ENCODE measurements at places on chromosomes 5 and 9.

DNA sequence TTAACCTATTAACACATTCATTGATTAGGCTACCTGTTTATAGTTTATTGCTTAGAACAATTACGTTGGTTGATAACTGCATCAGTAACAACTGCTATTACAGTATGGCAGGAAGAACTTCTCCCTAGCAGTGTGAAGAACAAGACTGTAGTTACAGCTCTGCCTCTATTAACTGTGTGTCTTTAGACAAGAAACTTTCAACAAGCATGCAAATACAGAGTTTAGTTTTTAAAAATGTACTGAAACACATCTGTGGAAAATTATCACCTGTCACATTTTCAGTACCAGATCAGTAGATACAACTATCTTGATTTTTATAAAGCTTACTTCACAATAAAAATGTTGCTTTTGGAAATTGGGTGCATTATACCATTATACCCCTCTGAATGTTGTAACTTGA is 22.2 kb downstream of the ELL2 start:
- DNase-seq = no peak

GRCh38 chr5:133421394-133421793 is 190.9 kb downstream of the FSTL4 start:
- peak; percentile 58 for DNase-seq

GRCh38 chr5:132742626-132743025 is 4.6 kb upstream of the CCNI2 start:
- DNase-seq = no peak

DNA sequence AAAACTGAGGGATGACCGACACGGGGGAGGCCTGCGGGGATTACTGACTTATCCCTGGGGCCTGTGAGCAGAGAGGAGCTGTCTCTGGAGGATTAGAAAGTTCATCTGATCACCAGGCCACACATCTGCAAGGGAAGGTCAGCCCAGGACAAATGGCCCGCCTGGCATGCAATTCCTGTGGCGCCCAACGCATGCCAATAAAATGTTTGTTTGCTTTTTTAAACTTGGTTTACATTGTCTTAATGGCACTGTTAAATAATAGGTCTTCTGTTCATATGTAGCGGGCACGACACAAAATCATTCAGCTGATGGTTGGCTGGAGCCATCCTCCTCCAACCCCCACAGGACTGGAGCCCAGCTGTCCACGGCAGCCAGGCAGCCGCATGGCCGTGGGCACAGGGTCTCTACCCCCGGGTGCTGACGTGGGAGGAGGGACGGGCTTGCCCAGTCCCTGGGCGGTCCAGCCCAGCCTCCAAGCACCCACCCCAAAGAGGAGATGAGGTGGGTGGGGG is 41.0 kb upstream of the SLC12A7 start:
- DNase-seq = no peak

GRCh38 chr5:142978726-142979125 is 208.5 kb downstream of the ARHGAP26 start:
- DNase-seq = no peak

- no peak for DNase-seq
Observed at GRCh38 chr5:145975361-145976066, 39.1 kb downstream of the SH3RF2 start.

GRCh38 chr9:128254855-128255759 is 20.7 kb downstream of the GOLGA2 start:
- peak; percentile 92 for DNase-seq

- peak; percentile 77 for DNase-seq
Observed at GRCh38 chr5:76716456-76717157, 681 bp downstream of the F2R start.

GRCh38 chr5:58022055-58022454 is 437.8 kb downstream of the PLK2 start:
- no peak for DNase-seq

DNA sequence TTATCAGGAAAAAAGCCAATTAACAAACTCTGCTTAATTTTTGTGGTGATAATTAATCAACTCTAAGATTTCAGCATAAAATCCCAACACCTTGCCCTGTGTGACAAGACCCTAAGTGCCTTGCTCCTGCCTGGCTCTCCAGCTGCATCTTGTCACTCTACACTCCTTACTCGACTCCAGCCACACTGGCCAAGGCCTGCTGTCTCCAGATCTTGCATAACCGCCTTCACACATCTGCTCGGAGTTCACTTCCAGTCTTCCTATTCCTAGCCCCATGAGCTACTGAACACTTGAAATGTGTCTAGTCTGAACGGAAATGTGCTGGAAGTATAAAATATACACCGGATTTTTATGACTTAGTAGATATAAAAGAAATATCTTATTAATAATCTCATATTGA is 259.6 kb downstream of the EPB41L4A start:
- no peak for DNase-seq

GRCh38 chr5:36950586-36951457 is 74.3 kb downstream of the NIPBL start:
- DNase-seq = no peak

- no peak for DNase-seq
Observed at GRCh38 chr5:131212471-131213021, 41.8 kb downstream of the LYRM7 start.

DNA sequence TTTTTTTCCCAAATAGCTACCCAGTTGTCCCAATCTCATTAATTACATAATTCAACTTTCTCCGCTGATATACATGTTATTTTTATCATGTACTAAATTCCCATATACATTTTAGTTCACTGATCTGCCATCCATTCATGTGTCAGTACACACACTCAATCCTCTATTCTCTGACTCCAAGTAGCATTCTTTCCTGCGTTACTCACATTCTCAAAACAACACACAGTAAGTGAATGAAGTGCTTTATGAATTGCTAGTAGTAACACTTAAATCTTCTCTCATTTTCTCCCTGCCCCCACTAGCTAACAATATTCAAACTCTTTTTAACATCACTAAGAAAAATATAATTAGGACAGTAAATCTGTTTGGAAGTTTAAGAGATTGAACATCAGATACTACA is 8.9 kb downstream of the ZNF366 start:
- no peak for DNase-seq

GRCh38 chr5:159211729-159212174 is 2.4 kb upstream of the RNF145 start:
- no peak for DNase-seq

DNA sequence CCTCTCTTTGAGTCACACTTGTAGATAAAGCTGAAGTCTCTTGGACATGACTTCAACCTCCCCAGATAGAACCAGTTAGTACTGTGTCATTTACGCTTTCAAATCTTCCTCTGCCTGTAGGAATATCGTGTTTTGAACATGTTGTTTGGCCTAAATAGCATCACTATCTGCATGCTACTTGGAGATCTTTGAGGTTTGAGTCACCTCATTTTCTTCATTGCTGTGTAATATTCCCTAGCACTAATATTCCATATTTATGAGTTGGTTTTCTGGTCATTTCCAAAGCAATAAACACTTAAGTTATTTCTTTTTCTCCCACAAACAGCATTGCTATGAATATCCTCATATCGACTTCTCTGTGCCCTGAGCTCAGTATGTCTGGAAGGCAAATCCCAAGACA is 100.3 kb downstream of the ROR2 start:
- no peak for DNase-seq

- no peak for DNase-seq
Observed at GRCh38 chr9:17480966-17481365, 97.9 kb upstream of the SH3GL2 start.

GRCh38 chr5:160460377-160461049 is 38.9 kb downstream of the PTTG1 start:
- no peak for DNase-seq

DNA sequence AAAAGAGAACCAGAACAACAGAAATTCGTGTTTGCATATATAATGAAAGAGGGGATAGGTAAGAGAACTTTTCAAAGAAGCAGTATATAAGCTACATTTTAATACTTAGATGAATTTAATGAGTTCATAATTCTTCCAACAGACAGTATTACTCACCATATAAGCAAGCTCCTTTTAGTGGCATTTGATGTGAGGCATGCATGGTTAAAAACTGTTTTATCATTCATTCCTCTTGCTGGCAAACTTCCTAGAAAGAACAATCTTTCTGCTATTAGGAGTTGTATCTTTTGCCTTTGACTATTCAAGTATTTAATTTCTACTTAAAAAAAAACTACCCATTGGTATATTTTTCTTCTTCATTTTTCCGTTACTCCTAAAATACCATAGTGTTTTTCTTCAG is 65.7 kb upstream of the EIF4EBP3 start:
- DNase-seq = no peak

GRCh38 chr9:121744687-121745395 is 93.4 kb downstream of the DAB2IP start:
- no peak for DNase-seq

DNA sequence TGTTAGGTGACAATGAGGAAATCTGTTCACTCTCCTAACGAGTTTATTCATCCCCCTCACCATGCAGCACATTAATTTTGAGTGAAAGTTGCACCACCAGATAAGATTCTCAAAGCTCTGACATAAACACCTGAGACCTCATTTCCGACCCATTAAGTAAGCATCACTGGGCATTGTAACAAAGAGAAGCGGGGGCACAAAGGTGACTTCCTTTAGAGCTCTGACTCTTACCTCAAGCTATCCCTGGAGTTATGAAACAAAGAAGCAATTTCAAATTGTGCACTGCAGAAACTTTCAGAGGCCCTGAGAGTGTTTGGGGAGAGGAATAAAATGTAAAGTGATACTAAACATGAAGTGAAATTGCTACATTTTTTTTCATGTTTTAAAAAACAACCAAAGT is 29.5 kb downstream of the C5orf15 start:
- no peak for DNase-seq

DNA sequence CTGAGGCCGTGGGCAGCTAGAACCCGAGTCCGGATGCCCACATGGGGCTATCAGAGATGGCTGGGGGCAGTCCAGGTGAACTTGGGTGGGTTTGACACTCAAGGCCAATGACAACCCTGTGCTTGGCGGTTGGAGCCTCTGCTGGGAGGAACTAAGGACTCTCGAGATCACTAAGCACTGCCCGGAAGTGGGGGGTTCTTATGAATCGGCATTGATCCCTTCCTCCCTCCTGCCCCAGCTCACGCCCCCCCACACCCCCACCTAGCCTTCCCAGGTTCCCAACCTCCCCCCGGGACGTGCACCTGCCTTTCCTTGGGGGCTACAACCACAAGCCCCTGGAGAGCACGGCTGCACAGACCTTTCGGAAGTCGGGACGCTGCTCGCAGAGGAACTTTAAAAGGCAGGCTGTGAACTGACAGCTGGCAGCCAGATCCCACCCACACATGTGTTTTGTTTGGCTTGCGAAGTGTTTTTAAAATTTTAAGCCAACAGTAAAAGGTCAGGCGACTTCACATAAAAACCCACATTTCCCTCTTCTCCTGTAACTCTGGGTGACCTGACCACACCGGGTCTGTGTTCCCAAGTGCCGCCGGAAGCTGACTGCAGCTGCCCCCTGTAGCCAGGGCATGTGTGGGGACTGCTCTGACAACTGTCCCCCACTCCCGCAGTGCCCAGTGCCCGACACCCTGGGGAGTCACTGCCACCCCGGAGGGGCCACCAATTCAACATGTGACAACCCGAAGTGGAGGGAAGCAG is 5.1 kb upstream of the RALGDS start:
- no peak for DNase-seq

DNA sequence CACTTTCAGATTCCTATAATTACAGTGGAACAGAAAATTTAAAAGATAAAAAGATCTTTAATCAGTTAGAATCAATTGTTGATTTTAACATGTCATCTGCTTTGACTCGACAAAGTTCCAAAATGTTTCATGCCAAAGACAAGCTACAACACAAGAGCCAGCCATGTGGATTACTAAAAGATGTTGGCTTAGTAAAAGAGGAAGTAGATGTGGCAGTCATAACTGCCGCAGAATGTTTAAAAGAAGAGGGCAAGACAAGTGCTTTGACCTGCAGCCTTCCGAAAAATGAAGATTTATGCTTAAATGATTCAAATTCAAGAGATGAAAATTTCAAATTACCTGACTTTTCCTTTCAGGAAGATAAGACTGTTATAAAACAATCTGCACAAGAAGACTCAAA is 29.5 kb downstream of the ZFYVE16 start:
- no peak for DNase-seq

- peak; percentile 53 for DNase-seq
Observed at GRCh38 chr9:36855448-36856315, 178.4 kb downstream of the PAX5 start.

- no peak for DNase-seq
Observed at GRCh38 chr5:59356813-59357380, 536.6 kb downstream of the PDE4D start.

DNA sequence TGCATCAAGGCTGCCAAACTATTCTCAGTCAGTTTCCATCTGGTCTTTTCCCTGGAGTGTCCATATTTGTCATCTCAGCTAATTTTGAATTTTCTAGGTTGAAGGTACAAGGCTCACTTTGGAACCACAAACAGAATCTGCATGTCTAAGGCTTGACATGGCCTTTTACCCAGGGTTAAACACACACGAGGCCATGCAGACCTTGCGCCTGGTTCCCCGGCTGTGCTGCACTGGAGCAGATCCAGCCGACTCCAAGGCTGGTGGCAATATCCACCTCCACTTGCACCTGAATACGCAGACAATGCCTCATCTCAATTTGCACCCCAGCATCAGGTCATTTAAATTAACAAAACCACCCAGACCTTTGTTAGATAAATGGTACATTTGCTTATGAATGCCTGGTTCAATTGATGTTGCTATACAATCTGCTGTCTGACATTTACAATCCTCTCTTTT is 276.2 kb downstream of the HSPA4 start:
- DNase-seq = no peak

DNA sequence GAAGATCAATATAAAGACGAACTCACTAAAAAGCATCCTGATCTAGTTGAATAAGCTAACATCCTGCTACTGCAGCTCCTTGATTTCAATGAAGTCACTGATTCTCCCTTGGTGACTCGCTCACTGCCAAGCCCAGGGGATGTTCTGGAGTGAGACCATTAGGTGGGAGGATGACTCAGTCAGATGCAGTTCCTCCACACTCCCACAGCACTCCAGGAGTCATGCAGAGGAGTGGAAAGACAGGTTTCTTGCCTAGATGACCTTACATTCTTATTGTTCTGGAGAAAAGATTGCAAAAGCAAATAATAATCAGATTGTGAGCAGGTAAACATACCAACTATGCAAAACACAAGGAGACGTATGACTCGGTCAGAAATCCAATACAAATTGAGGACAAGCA is 15.3 kb downstream of the GCNT4 start:
- no peak for DNase-seq

DNA sequence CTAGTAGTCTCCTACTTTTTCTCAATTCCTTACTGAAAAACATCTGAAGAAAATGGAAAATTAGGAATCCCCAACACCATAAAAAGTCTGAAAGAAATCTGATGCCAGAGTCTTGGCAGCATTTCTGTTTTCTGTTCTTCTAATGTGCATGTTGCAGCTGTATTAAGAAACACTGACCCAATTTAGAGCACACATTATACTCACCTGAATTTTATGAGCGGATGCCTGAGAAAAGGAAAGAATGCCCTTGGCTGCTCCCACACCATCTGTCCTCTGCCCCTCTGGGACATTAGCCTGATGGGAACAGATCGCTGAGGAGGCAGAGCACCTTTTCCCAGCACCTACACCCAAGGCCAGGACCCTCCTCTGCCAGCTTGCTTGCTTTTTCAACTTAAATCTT is 14.1 kb upstream of the ANP32B start:
- no peak for DNase-seq

Measured in K562 (cell line).